ENCODE measurements at places on chromosomes 5 and 9.

DNA sequence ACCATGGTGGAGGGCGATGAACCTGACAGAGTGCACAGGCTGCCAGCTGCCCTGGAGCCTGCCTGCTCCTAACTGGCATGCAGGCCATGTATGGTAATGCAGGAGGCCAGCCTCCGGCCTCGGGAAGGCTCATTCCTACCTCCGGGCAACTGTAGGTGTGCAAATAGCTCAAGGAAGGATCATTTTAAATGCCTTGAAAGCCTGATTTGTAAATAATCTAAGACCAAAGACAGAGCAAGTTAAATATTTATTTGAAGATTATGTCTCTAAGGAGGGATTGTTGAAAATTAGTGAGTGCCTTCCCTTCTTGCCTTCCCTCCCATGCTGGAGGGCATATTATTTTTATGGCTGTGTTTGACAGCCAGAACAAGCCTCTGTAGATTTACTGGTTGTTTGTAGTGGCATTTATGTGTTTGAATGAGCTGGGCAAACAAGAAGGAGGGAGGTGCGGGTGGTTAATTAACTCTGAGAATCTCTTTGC, 285.7 kb upstream of the TUT7 start:
- no peak for DNase-seq

GRCh38 chr5:1933364-1934055, 50.8 kb upstream of the IRX4 start:
- no peak for DNase-seq

DNA sequence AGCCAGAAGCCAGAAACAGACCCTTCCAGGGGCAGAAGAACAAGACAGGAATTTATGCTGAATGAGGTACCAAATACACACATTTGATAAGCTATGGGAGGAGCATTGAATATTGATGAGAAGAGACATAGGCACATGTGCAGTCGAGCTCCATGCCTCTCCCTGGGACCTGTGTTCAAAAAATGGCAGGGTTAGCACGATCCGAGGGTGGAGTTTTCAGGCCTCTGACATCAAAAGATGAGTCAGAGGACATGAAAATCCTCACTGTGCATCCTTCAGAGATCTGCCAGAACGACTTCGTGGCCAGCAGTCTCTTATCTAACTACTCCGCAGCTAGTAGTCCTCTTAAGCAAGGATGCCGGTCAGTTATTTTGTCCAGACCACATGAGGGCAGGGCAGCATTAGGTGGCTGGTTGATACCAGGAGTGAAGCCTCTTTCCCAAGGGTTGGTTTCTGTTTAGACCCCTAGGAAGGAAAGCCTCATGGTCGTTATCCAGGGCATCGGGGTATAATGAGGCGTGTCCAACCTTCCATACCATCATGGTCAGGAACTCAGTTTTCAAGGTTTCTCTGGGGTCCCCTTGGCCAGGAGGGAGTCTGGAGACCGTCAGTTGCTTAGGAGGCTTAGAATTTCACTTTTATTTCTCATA, 11.6 kb upstream of the CMBL start:
- DNase-seq: no peak

DNA sequence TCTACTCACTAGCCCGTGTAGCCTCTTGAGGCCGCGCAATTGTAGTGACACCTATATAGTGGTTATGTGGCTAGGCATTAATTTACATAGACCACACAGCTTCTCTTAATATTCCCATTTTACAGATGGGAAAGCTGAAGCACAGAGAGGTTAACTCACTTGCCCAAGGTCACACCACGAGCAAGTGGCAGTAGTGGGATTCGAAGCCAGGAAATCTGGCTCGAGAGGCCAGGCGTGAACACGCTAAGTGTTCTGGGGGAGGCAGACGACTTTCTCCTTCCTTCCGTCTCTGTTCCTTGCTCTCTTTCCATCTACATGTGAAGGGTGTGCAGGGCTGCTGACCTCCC, 49.8 kb upstream of the IER5L start:
- DNase-seq: no peak

GRCh38 chr9:37936376-37936775, 32.4 kb upstream of the SLC25A51 start:
- DNase-seq: no peak

DNA sequence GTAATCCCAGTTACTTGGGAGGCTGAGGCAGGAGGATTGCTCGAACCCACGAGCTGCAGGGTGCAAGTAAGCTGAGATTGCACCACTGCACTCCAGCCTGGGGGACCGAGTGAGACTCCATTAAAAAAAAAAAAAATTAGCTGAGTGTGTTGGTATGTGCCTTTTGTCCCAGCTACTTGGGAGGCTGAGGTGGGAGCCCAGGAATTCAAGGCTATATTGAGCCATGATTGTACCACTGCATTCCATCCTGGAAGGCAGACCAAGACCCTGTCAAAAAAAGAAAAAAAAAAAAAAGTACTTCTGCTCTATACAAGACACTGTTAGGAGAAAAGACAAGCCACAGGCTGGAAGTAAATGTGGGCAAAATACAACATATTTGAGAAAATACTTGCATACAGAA, 68.5 kb upstream of the FBXW11 start:
- DNase-seq: no peak

Measured in stimulated activated CD8-positive, alpha-beta memory T cell treated with anti-CD3 and anti-CD28 coated beads, Interleukin-12 subunit alpha, Interleukin-12 subunit beta, amount 100 ng/mL, for 4 hours (primary cell).